Stomach (tissue), 19 donors: ENCODE measurements at places on chromosomes 1 and 21. TPM values are rescaled to one million over a fixed set of nuclear protein-coding genes. Genes with fewer than 3 reads are reported as not detected.

IKBKE gene
- total RNA-seq = 4.9 TPM

NT5C1A gene
- not detected for total RNA-seq

PLA2G2D gene
- not detected for total RNA-seq

ORC1 gene
- 19.4 TPM for total RNA-seq
